AG04450 (cell line): ENCODE measurements at places on chromosomes 13 and 19.

GRCh38 chr13:29936051-29936813, 85.8 kb upstream of the UBL3 start:
- no peak for DNase-seq

- DNase-seq: no peak
These were observed 101.1 kb downstream of the DNAJC15 start for GRCh38 chr13:43124490-43124889.

- no peak for DNase-seq
These were observed 107.4 kb downstream of the LRCH1 start for GRCh38 chr13:46660416-46660815.

DNA sequence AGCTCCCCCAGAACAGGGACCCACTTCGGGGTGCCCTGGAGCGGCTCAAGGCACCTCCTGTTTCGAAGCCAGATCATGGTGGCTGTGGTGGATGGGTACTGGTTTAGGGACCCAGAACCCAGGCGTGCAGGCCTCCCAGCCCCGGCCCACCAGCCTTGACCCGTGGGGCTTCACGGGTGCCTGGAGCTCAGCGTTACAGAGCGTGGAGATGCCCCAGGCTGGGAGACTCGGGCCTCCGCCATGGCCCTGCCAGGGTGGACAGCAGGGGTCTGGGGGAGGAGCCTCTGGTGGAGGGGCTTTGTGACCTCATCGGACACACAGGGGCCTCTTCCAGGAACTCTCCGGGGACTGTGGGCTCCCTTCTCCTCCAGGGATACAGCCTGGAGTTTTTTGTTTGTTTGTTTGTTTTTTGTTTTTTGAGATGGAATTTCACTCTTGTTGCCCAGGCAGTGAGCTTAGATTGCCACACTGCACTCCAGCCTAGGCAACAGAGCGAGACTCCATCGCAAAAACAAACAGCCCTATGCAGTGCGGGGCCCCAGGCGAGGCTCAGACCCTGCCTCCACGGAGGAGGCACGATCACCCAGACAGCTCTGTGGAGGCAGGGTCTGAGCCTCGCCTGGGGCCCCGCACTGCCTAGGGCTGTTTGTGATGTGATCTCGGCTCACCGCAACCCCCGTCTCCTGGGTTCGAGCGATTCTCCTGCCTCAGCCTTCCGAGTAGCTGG, at the start of gene GARIN5B:
Gene GARIN5B, minus strand, starts transcription at position 271 of the 727 bp plus-strand sequence. Its CDS starts 194 bp downstream, at position 77.
- no peak for DNase-seq

GRCh38 chr13:108193806-108194205, 21.5 kb downstream of the LIG4 start:
- DNase-seq: no peak

DNA sequence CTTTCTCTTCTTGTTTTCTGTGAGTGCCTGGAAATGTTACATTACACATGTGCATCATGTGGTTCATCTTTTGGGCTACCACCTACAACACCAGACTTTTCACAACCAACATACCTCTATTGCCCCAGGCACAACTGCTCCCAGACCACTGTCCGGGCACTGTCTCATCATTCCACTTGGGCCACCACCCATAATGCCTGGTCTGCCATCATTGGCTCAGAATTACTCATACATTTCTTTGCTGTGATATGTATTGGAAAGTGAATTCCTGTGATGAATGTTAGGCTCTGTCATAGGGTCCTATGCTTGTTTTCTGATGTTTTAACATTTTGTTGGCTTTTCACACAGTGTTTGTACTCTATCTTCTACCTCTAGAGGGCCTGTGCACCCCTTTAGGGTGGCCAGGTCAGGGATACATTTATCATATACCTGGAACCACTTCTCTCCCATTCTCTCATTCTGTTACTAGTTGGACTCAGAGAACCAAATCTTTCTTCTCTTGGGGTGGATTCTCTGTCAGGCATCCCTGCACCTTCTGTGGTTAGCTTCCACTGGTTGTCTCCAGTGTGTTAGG, 172.8 kb downstream of the NHLRC3 start:
- DNase-seq: no peak

- DNase-seq: no peak
These were observed 474 bp upstream of the ZNF780B start for GRCh38 chr19:40056505-40056904.

- no peak for DNase-seq
These were observed 11.7 kb upstream of the ZNF813 start for GRCh38 chr19:53455828-53456227.
